ENCODE measurements at places on chromosomes 2 and 18. TPM values are rescaled to one million over a fixed set of nuclear protein-coding genes. Genes with fewer than 3 reads are reported as not detected.
A peak's percentile ranks its signal among the peaks of the same experiment; 100 is the strongest.

DNA sequence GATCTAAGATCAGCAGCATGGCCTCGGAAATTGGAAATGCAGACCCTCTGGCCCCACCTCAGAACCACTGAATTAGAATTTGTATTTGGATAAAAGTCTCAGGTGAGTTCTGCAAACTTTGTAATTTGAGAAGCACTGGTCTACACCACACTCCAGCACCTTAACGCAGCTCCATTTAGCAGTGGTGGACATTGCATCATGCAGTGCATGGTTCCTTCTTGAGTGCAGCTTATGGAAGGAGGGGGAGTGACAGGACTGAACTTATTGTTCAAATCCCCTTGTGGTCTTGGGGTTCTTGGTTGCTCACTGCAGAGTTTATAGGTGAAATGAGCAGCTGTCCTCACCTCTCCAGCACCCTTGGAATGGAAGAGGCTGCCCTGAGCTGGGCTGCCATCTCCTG lies 17.4 kb upstream of the STEAP3 start:
- no peak for DNase-seq
- H3K4me3 ChIP-seq = no peak overlapping the region
- H3K27ac ChIP-seq = no peak overlapping the region
- peaks cover 31% of the 10 kb centered on the region for H3K4me1 ChIP-seq
- H3K27me3 ChIP-seq = no peaks in the 10 kb centered on the region
- H3K36me3 ChIP-seq = no peaks in the 10 kb centered on the region

GRCh38 chr18:67540559-67540958 lies 24.0 kb upstream of the DSEL start:
- H3K27ac ChIP-seq = no peak overlapping the region
- H3K36me3 ChIP-seq = no peaks in the 10 kb centered on the region
- H3K27me3 ChIP-seq = no peaks in the 10 kb centered on the region
- no peak for DNase-seq

DNA sequence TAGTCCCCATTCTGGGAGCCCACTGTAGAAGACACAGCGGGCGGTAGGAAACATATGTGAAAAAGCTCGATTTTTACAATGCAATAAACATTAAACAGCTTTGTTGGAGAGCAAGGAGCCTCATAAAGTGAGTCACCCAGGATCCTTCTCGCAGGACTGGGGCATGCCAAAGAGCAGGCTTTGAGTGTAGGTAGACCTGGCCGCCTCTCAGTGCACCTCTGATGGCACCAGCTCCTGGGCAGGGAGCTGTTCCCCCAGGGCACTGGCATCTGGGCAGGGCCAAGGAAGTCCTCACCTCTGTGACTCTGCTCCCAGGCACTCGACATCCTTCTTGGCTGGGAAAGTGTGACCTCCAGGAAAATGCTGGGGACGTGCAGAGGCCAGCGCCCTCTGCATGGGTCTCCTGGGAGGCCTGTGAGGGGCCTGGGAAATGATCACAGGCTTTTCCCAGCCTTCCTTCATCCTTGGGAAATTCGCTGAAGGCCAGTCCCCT lies 94.2 kb downstream of the POLR1A start:
- no peaks in the 10 kb centered on the region for H3K36me3 ChIP-seq
- no peak for DNase-seq
- H3K27ac ChIP-seq = no peak overlapping the region
- no peaks in the 10 kb centered on the region for H3K4me1 ChIP-seq
- H3K4me3 ChIP-seq = no peak overlapping the region
- H3K27me3 ChIP-seq = peaks cover 15% of the 10 kb centered on the region

DNA sequence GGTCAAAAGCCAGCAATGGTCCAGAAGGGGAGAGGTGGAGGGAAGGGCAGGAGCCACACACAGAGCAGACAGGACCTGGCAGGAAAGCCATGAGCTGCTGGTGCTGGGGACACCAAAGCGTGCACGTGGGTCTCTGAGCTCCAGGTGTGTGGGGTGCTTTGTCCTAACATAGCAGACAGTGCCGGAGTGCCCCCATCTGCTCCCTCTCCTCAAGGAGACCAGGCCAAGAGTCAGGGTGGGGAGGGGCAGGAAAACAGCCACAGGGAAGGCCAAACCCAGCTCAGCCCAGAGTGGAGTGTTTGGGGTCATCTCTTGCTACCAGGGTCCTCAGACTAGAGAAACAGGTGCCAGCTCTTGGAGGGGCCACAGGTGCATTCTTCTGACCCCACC lies 4.2 kb upstream of the GPC1 start:
- DNase-seq = no peak
- H3K36me3 ChIP-seq = peaks cover 30% of the 10 kb centered on the region
- H3K27me3 ChIP-seq = peaks cover 22% of the 10 kb centered on the region
- H3K4me1 ChIP-seq = peaks cover 19% of the 10 kb centered on the region
- no peak overlapping the region for H3K4me3 ChIP-seq
- H3K27ac ChIP-seq = no peak overlapping the region

- H3K36me3 ChIP-seq = peaks cover 19% of the 10 kb centered on the region
- DNase-seq = no peak
- no peaks in the 10 kb centered on the region for H3K27me3 ChIP-seq
- peaks cover 27% of the 10 kb centered on the region for H3K4me1 ChIP-seq
- H3K27ac ChIP-seq = peak overlapping the region; percentile 44
- no peak overlapping the region for H3K4me3 ChIP-seq
These were observed 31.9 kb upstream of the CASP8 start for GRCh38 chr2:201228271-201228911.

DNA sequence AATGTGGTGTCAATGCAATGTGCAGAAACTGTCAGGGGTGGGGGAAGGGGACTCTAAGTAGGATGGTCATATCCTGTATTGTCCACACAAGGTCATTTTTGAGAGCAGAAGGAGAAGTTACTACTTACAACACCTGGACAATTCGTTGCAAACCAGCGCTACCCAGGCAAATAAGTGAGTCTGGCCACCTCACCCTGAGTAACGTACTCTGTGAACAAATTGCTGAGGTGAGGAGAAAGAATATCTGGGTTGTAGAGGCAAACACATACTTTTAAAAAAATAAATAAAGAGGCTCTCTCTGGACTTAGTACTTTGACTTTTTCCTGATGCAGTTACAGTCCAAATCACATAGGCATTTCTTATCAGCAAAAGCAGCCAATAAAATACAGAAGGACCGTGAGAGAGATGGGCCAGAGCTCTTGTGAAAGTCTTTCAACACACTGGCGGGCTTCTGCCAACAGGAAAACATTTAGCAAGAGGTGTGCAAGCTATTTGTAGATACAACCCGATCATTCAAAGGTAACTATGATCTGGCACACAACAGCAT lies 268.2 kb upstream of the ID2 start:
- peaks cover 59% of the 10 kb centered on the region for H3K4me1 ChIP-seq
- no peak overlapping the region for H3K27ac ChIP-seq
- no peaks in the 10 kb centered on the region for H3K27me3 ChIP-seq
- H3K36me3 ChIP-seq = peaks cover 7% of the 10 kb centered on the region

DNA sequence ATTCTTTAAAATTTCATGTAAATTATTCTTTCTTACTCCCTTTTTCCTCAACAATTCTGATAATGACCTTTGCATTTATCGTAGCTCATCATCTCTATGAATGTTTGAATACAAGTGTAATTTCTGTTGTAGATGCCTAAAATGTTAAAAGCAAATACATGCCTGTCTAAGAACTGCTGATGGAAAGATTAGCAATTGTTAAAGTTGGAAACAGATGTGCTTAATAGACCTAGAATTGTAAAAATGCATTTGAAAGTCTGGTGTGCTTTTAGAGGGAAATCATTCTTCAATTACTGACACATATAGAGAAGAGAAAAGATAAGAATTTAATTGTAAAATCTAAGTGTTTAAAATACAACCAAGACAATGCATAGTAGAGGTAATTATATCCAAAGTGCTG lies 50.4 kb downstream of the CCDC102B start:
- no peak for DNase-seq
- no peak overlapping the region for H3K27ac ChIP-seq
- no peaks in the 10 kb centered on the region for H3K4me1 ChIP-seq
- no peaks in the 10 kb centered on the region for H3K27me3 ChIP-seq
- H3K4me3 ChIP-seq = no peak overlapping the region

- no peak for DNase-seq
- H3K27ac ChIP-seq = no peak overlapping the region
- H3K4me1 ChIP-seq = no peaks in the 10 kb centered on the region
- H3K4me3 ChIP-seq = no peak overlapping the region
- no peaks in the 10 kb centered on the region for H3K36me3 ChIP-seq
- no peaks in the 10 kb centered on the region for H3K27me3 ChIP-seq
These were observed 119.0 kb upstream of the FN1 start for GRCh38 chr2:215554689-215555498.

DNA sequence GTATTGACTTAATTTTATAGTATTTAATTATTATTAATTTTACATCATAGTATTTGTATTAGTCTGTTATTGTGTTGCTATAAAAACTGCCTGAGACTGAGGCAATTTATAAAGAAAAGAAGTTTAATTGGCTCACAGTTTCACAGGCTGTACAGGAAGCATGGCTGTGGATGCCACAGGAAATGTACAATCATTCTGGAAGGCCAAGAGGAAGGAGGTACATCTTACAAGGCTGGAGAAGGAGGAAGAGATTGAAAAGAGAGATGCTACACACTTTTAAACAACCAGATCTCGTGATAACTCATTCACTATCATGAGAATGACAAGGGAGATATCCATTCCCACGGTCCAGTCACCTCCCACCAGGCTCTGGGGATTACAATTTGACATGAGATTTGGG lies 2019.4 kb upstream of the PIK3C3 start:
- H3K36me3 ChIP-seq = no peaks in the 10 kb centered on the region
- no peak for DNase-seq
- H3K27ac ChIP-seq = no peak overlapping the region
- no peak overlapping the region for H3K4me3 ChIP-seq
- no peaks in the 10 kb centered on the region for H3K27me3 ChIP-seq

GRCh38 chr2:109432421-109432820 lies 181.3 kb downstream of the SEPTIN10 start:
- no peaks in the 10 kb centered on the region for H3K4me1 ChIP-seq
- H3K36me3 ChIP-seq = no peaks in the 10 kb centered on the region
- no peak overlapping the region for H3K4me3 ChIP-seq

- peaks cover 12% of the 10 kb centered on the region for H3K27me3 ChIP-seq
- no peaks in the 10 kb centered on the region for H3K36me3 ChIP-seq
- DNase-seq = no peak
- no peak overlapping the region for H3K27ac ChIP-seq
- no peaks in the 10 kb centered on the region for H3K4me1 ChIP-seq
These were observed 120.3 kb upstream of the LYPD1 start for GRCh38 chr2:132790207-132790785.

DNA sequence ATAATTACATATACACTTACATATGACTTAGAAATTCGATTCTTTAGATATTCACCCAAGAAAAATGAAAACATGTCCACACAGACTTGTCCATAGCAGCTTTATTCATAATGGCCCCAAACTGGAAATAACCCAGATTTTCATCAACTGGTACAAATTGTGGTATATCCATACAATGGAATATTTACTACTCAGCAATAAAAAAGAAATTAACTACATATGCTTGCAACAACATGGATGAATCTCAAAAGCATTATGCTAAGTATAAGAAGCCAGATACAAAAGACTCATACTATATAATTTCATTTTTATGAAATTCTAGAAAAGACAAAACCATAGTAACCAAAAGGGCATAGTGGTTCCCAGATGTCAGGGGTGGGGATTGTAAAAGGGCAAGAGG lies 5.1 kb upstream of the REEP1 start:
- peaks cover 6% of the 10 kb centered on the region for H3K4me1 ChIP-seq
- peaks cover 56% of the 10 kb centered on the region for H3K27me3 ChIP-seq
- H3K36me3 ChIP-seq = peaks cover 4% of the 10 kb centered on the region
- H3K27ac ChIP-seq = no peak overlapping the region
- no peak overlapping the region for H3K4me3 ChIP-seq

DNA sequence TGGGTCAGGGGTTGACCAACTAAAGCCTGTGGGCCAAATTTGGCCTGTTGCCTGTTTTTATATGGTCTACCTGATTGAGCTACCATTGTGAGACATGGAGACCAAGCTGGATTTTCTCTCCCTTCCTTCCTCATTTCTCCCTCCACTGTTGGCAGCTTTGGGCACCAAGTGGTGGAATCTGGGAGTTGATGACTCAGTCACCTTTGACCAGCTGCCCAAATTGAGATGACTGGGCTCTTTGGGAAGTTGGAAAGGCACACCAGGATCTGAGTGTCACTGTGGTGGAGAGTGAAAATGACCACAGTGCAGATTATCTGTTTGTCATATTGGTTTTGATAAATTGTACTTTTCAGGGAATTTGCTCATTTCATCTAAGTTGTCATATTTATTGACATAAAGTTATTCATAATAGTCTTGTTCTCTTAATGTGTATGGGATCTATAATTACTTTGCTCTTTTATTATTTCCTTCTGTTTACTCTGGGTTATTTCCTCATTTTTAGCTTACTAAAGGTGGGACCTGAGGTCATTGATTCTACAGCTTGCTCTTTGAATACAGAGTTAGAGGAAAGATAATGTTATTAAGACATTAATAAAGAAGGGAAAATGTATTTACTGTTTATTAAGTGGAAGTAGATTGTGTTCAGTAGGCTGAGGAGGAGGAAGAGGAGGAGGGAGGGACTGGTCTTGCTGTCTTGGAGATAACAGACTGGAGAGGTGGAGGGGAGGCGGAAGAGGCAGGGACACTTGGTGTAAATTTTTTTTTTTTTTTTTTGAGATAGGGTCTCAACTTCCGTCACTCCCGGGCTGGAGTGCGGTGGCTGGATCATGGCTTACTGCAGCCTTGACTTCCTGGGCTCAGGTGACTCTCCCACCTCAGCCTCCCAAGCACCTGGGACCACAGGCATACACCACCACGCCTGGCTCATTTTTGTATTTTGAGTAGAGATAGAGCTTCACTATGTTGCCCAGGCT lies 31.8 kb downstream of the AGFG1 start:
- DNase-seq = peak; percentile 69
- H3K27me3 ChIP-seq = no peaks in the 10 kb centered on the region
- H3K4me3 ChIP-seq = peak overlapping the region; percentile 33
- peaks cover 69% of the 10 kb centered on the region for H3K4me1 ChIP-seq
- peaks cover 38% of the 10 kb centered on the region for H3K36me3 ChIP-seq

The SULT1C4 gene
- not detected for total RNA-seq

The LONRF2 gene
- 9.7 TPM for total RNA-seq

The COL5A2 gene
- total RNA-seq = 1.1 TPM

The GALNT13 gene
- total RNA-seq = not detected

The CPLX4 gene
- not detected for total RNA-seq

The LYPD6B gene
- 1.3 TPM for total RNA-seq

The TIA1 gene
- total RNA-seq = 130 TPM

The POTEI gene
- not detected for total RNA-seq

Data from Calu3 (cell line).